ENCODE measurements at places on chromosomes 1 and 21.

- DNase-seq = peak; percentile 69
Measured at GRCh38 chr1:226633541-226634165, 85.1 kb downstream of the STUM start.

DNA sequence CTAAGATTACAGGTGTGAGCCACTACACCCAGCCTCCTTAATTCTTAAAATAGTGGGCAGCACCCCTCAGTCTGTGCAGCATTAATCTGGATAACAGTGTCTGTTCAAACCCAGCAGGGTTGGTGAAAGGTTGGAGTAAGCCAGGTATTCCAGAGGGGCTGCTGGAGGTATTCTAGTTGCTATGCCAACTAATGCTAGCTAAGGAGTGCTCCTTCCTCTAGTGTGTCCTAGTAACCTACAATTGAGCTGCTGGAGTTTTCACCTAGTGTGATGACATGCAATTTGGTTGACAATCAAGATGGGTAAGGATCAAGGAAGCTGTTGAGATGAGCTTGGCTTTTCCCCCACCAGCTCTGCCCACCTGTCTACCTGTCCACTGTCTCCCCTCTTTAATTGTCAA is 100.2 kb upstream of the IPO9 start:
- no peak for DNase-seq

GRCh38 chr1:29556657-29557056 is 320.3 kb downstream of the PTPRU start:
- DNase-seq = no peak

DNA sequence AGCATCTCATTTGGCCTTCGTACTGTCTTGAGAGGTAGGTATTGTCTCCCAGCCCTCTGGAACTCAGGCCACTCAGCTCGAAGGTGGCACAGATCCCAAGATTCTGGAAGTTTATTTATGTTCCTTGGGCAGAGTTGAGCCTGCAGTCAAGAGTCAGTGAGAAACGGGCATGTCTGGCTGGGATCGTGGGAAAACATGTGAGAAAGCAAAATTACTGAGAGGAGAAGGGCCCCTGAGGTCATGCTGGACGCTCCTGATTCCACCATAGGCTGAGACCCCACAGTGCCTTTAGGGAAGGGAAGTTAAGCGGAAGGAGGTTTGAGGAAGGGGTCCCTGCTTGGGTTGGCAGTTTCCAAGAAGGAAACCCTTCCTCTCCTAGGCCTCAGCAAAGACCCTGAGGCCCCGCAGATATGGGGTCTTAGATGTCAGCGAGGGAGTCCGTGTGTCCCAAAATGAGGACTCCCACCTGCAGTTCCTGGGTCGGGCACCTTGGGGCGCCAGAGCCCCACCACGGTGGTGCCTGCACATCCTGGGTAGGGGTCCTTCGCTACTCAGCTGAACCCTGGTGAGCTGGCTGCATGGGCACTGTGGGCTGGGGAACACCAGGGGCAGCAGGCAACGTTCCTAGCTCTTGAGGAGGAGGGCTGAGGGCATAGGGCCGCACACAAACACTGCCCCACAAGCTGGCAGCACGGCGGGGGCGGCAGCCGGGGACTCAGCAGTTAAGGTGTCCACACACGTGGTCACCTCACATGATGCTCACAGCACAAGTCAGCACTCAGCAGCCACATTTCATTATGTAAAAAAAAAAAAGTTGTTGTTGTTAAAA is 12.3 kb upstream of the SEMA4A start:
- no peak for DNase-seq

- no peak for DNase-seq
Measured at GRCh38 chr1:41954533-41954944, 35.8 kb upstream of the HIVEP3 start.

- no peak for DNase-seq
Measured at GRCh38 chr1:116910379-116911187, 867 bp downstream of the PTGFRN start.

GRCh38 chr1:48955774-48956173 is 179.1 kb upstream of the BEND5 start:
- no peak for DNase-seq

- DNase-seq = no peak
Measured at GRCh38 chr21:32192291-32193097, 86.4 kb downstream of the MIS18A start.

DNA sequence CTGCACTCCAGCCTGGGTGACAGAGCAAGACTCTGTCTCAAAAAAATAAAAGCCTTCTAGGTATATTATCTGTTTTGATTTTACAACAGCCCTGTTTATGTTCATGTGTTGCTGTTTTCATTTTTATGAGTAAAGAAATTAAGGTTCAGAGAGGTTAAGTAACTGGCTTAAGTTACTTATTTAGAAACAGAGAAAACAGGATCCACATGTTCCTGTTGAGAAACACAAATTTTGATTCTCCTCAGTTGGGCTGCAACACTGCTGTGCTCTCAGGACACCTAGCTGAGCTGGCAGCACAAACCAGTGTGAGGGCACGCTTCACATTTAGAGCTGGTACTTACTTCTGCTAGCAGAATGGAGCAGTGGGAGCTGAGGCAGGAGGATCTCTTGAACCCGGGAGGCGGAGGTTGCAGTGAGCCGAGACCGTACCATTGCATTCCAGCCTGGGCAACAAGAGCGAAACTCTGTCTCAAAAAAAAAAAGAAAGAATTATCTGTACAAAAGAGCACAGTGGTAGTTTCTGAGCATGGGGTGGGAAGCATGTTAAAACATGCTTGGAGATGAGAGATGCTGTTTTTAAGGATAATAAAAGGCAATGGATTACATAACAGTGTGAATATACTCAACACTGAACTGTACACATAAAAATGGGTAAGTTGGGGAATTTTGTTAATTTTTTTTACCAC is 2.4 kb downstream of the SPRTN start:
- no peak for DNase-seq

GRCh38 chr1:85049735-85050166 is 1.5 kb upstream of the MCOLN3 start:
- no peak for DNase-seq

DNA sequence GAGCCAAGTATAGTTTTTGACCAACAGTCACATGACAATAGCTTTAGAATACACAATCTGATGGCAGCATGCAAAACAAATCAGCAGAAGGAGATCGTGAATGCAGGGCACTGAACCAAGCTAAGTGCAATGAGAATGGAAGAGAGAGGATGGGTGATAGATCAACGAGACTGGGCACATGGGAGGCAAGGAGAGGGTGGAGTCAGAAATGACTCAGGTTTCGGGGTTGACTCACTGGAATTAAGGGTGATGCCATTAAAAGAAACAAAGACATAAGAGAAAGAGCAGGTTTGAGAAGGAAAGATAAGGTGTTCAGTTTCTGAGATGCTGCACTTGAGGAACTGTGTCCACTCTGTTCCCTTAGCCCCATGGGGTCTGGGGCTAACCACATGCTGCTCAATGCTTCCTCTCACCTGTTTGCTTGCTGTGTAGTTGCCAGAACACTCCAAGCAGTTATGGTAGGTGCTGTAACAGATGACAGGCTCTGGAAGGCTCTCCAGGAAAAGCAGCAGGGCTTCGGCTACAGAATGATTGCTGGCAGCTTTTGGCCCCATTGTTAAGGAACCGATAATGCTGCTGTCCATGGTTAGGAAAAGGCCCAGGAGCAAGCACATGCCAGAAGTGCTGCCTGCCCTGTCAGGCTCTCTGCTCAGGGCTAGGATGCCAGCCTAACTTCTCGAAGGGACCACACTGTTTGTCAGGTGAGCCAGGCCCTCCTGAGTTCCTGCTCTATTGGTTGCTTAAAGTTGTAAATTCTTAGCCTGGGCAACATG is 6.1 kb upstream of the MTF1 start:
- DNase-seq = no peak

DNA sequence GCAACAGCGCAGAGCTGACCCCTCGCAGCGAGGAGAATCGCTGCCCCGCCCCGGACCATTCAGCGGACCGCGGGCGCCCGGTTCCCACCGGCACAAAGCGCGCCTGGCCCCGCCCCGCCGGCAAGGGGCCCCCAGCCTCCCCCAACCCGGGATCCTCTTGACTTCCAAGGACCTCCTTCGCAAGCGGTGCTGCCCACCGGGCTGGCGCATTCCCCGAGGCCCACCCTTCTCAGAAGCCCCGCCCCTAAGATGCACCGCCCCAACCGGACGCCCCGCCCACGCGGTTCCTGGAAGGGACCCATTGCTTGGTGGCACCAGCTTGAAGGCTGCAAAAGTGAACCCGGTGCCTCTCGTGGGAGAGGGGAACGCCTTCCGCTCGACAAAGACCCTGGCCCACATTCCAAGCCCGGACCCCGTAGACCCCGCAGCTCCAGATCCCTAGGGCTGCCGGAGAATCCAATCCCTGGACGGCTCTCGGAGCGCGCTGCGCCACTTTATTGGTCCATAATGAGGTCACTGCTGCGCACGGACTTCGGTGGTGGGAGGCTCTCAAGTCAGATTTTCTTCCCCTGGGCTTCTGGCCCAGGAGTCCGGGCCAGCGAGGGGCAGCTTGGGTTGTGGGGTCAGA is 2.0 kb downstream of the HES3 start:
- peak; percentile 61 for DNase-seq

DNA sequence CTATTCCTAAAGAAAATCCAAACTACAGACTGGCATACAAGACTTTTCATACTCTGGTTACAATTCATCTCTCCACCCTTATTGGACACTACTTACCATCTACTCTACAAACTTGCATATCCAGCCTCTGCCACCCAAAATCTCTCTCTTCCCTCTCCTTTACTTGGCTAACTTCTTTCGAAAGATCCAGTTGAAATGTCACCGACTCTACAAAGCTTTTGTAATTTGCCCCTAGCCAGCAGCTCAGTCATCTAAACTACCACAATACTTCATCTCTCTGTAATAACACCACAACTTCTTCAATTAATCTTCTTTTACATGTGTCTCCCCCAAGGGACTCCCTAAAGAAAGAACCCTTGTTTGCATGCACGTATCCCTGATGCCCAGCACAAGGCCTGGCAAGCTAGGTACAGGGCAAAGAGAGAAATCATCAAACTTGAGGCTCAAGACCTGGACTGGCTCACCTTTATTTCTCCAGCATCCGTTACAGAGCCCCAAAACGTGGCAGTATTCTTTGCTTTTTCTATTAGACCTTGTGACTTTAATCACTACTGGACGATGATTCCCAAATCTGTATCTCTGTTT is 2.7 kb downstream of the ZBTB21 start:
- no peak for DNase-seq

Data from cerebellar cortex (tissue), 1 donor.